NAMALWA (cell line): ENCODE measurements at places on chromosomes 7 and 10.

- no peak for DNase-seq
These were observed 84.7 kb downstream of the CCNY start for GRCh38 chr10:35420827-35421552.

- DNase-seq = no peak
These were observed 65.3 kb downstream of the DGKB start for GRCh38 chr7:14837216-14837615.

GRCh38 chr10:27241010-27241651 is 534 bp upstream of the ACBD5 start:
- peak; percentile 89 for DNase-seq

DNA sequence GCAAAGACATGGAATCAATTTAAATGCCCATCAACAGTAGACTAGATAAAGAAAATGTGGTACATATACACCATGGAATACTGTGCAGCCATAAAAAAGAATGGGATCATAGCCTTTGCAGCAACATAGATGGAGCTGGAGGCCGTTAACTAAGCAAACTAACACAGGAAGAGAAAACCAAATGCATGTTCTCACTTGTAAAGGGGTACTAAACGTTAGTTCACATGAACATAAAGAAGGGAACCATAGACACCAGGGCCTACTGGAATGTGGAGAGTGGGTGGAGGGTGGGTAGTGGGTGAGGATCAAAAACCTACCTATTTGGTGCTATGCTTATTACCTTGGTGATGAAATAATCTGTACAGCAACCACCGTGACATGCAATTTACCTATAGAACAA is 78.4 kb upstream of the GSDME start:
- DNase-seq = no peak

GRCh38 chr7:55469721-55470120 is 102.6 kb downstream of the VOPP1 start:
- no peak for DNase-seq

DNA sequence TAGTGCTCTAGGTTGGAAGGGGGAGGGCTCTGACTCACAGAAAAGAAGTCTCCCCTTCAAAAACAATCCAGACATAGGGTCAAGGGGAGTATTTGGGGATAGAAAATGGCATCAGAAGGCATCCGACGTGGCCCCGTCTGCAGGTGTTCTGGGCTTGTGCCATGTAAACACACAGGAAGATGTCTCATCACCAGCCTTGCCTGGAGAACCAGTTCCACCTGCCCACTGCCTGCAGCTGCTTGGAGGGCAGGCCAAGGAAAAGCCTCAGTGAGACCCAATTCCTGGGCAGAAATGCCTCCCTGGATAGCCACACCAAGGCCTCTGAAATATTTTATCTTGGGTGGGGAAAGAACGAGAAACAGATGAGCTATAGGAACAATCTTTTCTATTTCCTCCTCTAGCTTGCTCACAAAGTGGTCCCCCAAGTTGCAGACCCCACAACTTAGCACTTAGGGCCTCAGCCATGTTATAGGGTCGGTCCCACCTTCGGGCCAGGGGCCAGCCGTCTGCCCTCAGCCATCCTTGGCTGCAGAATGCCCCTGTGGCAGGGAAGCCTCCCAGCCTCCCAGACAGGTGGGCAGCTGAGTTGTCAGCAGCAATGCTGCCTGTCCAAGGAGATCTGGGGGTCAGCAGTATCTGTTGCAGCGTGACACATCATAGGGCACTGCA is 54.3 kb upstream of the ECHDC3 start:
- peak; percentile 44 for DNase-seq

- DNase-seq = no peak
These were observed 182.1 kb downstream of the NEBL start for GRCh38 chr10:20714979-20715378.

DNA sequence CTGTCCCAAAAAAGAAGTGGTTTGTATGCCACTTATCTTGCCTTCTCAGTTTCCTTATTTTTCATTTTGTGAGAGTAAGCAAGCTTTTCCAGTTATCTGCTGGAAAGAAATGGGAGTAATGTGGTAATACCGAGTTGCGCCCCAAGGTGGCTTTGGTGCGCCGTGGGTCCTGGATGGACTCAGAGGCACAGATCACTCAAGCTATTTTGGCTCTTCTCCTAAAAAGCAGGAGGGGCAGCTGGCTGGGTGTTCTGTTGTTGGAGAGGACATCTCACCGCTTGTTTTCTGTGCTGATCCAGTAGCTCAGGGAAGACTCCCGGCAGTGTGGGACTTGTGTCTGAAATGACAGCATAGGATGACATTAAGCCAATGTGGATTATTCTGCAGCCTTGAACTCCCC is 16.4 kb downstream of the PRKRIP1 start:
- DNase-seq = peak; percentile 62

DNA sequence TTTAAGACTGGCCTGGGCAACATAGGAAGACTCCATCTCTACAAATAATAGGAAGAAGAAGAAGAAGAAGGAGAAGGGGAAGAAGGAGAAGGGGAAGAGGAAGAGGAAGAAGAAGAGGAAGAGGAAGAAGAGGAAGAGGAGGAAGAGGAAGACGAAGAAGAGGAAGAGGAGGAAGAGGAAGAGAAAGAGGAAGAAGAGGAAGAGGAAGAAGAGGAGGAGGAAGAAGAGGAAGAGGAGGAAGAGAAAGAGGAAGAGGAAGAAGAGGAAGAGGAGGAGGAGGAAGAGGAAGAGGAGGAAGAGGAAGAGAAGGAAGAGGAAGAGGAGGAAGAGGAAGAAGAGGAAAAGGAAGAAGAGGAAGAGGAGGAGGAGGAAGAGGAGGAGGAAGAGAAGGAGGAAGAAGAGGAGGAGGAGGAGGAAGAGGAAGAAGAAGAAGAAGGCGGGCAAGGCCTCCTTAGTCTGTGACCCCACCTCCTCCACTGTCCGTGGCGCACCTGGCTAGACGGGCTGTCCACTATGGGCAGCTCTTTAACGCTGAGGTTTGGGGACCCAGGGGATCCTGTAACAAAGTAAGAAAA is 28.8 kb upstream of the ZFAND2A start:
- DNase-seq = no peak

DNA sequence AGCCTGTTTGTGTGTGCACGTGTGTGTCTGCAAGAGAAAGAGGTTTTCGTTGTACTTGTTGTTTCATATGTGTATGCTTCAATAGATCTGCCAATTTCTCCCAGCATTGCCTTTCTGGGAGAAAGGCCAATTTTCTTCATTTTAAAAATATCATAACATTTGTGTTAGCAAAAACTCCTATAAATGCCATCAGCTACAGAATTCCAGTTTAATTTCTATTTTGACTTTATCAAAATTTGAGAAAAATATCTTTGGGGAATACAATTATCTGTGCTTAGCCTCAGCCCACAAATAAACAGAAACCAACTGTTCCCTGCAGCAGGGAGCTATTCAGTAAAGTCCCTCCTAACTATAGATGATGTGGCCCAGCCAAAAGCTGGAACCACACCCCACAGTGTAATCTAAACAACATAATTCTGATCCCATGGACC is 68.3 kb upstream of the MGMT start:
- no peak for DNase-seq

DNA sequence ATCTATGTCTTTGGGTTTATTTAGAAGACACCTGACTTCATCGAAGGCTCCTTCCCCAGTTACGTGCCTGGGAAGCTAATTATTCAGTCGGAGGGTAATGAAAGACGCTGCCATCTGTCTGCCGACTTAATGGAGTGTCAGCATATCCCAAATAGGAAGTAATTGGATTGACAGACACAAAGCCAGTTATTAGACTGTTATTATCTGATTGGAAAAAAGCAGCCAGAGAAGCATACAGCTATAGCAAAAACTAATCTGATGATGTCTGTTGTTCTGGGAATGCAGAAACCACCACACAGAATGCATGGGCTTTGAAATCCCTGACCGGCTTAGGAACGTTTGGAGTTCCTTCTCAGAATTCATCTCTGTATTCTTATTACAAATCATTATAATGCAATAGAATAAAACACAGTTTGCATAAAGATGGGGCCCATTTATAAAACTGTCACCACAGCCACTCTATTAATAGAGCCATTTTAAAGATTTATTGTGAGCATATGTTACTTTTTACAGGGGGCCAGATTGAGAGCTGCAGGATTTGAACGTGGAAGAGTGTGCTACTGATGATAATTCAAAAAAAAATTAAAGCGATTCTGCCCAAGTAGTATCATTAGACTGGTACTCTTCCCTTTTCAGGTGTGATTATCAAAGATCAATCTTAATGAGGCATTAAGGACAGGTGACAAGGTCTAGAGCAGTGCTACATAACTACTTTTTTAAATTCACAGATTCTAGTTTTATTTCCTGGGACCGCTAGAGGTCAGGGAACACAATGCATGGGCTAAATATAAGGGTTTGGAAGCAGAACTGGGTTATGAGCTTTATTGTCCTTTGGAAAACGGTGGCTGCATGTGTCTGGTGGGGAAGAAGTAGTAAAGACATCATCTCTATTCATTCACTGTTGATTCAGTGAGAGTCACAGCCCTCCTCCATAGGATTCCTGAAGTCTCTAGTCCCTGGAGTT is 330.1 kb upstream of the LRGUK start:
- no peak for DNase-seq

- DNase-seq = peak; percentile 79
These were observed at the start of gene MGMT for GRCh38 chr10:129466703-129467358. MGMT (plus strand) TSS chr10:129467241.

DNA sequence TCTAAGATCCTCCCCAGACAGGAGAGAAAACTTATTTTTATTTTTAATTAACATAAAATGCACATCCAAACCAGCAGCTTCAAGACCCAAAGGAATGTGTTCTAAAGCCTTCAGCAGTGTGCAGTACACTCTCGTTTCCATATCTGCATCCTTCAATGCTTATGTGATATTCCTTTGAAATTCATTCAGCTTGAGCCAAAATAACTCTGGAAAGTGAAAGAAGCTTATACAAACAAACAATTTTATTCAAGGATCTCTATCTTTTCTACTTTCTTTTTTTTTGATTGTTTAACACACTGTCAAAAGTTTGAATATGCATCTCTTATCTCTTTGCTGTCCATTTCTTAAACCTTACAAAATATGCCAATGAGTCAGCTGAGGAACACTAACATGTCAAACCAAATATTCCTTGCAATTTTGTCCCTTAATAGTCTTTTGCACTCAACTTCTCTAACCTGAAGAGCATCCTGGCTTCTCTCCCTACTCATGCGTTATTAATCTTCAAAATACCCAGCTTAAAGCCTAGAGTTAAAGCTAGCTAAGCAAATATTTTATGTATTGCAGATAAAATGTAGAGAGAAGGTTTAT is 124.3 kb downstream of the THSD7A start:
- DNase-seq = no peak

DNA sequence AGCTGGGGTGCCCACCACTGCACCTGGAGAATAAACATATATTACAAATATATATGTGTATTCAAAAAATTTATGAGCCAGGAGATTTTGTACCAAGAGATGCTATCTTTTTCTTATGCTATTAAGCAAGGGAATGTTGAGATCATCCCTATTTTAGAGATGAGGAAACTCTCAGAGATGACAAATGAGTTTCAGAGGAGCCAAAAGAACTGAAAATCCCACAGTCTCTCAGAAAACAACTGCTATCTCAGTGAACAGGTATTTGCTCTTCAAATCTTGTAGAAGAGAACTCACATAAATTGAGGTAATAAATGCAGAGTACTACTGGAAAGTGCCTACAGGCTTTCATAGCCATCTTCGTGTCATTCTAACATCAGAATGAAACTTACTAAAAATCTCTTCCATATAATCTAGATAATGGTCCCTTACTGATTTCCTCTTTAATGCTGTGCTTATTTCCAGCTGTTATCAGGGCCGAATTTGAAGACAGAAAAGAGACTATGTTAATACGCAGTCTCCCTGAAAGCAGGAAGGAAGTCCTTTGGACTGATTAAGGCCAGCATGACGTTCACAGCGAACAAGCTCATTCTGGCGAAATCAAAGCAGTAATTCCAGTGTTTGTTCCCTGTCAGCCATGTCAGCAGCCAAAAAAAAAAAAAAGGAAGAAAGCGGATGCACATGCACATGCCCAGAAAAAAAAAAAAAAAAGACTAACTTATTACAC is 29.4 kb upstream of the ANAPC16 start:
- DNase-seq = no peak

GRCh38 chr7:155660059-155660757 is 15.7 kb downstream of the RBM33 start:
- no peak for DNase-seq

DNA sequence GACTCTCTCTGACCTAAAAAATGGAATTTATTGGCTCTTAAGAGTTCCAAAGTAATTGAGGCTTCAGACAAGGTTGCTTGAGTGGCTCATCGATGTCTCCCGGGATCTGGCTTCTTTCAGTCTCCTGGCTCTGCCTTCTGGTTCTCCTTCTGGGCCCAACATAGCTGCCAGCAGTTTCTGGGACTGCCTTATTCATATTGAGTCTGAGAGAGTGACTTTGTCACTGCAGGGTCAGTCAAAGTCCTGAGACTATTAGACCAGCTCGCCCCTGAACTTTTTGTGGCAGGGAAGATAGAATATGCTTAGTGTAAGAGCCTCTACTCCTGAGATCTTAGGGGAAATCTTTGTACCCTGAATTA is 94.0 kb downstream of the MMRN2 start:
- DNase-seq = no peak

DNA sequence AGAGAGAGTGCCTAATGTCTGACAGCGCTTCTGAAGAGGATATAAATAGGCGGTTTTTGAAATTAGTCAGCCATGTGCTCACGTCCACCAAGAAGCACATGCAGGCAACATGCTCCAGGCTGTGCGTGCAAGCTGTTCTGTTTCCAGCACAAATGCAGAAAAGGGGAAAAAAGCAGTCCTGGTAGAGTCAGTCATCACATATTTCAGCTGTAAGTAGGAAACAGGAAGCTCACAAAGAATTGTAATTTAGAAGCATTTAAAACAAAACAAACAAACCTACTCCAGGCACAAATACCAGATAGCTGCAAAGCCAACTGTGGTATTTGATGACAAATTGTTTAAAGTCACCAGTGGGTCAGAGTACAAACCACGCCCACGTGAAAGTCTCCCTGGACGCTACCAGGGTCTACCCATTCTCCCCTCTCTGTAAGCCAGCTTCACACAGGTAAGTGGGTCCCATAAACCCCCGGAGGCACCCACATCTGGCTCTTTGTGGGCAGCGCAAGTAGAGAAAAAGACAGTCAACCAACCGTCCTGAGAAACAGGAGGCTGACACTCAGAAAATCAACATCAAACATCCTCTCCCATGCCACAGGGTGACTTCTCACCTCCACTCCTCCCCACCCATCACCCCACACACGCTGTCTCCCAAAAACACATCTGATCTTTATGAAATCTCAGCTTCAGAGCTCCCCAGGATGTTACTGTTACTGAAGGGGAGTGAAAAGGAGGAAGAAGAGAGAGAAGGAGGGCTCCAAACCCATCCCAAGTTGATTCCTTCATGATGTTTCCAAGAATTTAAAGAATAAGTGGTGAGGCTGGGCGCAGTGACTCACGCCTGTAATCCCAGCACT is 186.4 kb downstream of the FAM107B start:
- no peak for DNase-seq

- no peak for DNase-seq
These were observed 59.1 kb downstream of the ZNF365 start for GRCh38 chr10:62433181-62433692.

GRCh38 chr10:129958148-129958628 is 5.9 kb downstream of the EBF3 start:
- no peak for DNase-seq
